ENCODE measurements at places on chromosomes 13 and 19.

GRCh38 chr13:79846386-79846785, 365.4 kb downstream of the NDFIP2 start:
- no peak for DNase-seq

- no peak for DNase-seq
Measured at GRCh38 chr19:33813391-33814101, 16.9 kb downstream of the KCTD15 start.

- DNase-seq, result no peak
Measured at GRCh38 chr13:95822303-95822702, 145.4 kb downstream of the DNAJC3 start.

- DNase-seq, result no peak
Measured at GRCh38 chr13:101792189-101792588, 339.7 kb downstream of the ITGBL1 start.

- no peak for DNase-seq
Measured at GRCh38 chr13:33037673-33038072, 21.4 kb downstream of the KL start.

DNA sequence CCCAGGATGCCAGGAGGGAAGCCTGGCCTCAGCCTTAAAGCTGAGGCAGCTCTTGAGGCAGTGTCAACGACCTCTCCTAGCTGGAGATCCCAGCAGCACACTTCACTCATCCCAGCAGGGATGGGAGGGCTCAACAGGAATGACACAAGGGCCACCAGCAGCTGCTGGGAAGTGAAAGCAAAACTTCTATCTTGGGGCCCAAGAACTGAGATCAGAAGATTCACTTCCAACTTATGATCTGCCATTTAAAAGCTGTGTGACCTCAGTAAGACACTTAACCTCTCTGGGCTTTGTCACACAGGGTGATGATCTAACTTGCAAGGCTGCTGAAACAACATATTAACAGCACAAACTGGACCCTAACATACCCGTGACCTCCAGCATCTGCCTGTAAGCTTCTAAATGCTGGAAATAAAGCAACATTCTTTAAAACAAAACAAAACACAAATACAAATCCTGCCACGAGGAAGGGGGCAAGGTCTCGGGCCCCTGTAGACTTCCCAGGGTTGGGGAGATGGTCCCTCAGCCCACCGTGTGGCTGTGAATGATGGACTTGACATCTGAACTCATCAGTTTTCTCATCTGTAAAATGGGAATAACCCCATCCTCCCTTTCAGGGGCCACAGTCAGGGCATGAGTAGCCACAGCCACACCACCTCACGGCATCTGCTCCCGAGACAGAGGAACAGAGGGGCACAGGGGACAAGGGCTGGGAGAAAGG, 22.7 kb downstream of the ELL start:
- DNase-seq, result no peak

DNA sequence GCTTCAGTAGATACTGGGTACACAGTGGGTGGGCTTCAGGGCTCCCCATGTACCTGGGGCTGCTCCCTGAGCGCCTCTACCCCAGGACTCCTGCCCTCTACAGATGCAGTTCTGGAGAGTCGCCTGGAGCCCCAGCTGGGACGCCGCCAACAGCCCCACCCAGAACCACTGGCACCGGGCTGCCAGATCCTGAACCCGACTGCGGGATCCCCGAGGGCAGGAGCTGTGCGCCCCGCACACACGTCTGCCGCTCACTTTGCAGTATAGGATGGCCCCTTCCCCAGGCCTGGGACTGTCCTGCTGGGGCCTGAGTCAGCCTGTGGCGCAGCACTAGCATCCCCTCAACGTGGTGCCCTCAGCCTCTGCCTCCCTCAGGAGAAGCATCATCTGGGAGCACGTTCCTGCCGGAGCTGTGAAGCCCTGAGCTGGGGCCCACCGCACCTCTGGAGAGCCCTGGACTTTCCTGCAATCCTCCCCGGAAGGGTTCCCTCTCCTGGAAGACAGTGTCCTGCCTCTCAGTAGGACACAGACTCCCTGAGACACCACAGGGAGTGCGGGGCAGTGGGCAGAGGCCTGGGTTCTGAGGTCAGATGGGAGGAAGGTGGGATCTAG, 3.7 kb downstream of the REXO1 start:
- DNase-seq, result no peak

DNA sequence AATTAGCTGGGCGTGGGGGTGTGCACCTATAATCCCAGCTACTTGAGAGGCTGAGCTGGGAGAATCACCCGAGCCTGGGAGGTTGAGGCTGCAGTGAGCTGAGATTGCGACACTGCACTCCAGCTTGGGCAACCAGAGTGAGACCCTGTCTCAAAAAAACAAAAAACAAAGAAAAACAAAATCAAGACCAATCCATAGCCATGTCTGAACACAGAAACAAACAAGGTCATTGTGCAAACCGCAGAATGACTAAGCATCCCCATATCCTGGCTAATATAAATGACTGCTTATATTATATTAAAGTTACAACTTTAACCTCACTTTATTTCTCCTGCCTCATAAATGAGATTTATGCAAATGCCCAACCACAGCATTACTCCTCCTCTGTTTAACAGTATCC, 2.3 kb upstream of the LYPD3 start:
- DNase-seq, result no peak

- DNase-seq, result no peak
Measured at GRCh38 chr19:36149673-36150406, 2.4 kb downstream of the COX7A1 start.

DNA sequence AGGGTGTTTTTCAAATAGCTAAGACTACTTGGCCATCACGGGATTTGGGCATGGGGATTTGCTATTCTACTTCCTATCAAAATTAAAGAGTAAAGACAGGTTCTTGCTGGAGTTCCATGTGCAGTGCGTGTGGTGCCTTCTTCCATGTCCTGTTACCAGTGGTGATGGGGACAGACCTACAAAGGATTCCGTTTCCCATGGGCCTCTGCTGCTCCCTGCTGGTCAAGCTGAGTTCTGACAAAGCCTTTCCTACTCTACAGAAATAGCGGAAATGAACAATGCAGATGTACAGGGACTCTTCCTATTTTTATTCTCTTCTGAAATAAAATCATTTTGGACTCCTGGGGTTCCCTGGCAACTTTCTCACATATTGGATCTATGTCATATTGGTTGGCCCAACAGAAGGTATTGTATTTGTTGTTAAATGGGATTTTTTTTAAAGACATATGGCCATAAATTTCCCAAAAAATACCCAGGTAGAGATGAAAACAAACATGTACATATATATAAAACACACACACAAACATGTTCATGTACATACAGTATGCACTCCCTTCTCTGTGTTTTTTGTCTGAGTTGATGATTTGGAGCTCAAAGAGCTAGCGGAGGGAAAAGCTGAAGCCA, 90.5 kb upstream of the SLC15A1 start:
- peak; percentile 52 for DNase-seq

DNA sequence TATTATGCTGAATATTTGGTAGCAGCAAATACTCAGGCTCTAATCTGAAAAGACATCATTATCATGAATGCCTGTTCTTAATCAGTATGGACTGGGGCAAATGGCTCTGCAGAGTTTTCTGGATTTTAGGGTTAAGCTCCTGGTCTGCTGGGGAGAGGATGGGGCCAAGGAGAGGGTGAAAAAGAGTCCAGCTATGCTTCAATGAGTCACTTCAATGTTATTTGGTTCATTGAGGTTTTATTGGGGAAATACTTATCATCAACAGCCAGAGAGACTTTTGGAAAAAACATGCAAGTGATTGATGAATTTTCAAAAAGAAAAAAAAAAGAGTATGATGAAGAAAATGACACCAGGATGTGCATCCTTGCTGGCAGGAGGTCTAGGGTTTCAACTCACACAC, 278.3 kb downstream of the UQCRFS1 start:
- no peak for DNase-seq

DNA sequence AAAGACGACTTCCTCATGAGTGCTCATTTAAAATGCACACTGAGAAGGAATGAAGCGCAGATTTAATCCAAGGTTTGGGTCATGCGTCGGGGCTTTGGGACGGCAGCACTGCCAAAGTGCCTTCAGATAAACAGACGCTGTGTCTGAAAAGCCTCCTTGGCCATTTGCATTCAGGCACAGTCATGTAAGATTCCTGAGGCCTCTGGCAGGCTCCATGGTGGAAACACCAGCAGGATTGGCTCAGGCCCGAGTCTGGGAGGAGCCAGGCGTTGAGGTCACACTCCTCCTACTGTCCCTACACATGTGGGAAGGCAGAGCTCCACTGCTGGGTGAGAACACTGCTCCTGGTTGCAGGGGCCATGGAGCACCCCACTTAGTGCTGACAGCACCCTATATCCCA, 113.3 kb upstream of the KL start:
- DNase-seq, result no peak

- no peak for DNase-seq
Measured at GRCh38 chr19:47494729-47495128, 10.7 kb upstream of the KPTN start.

GRCh38 chr19:8261347-8261746, 46.8 kb downstream of the CD320 start:
- no peak for DNase-seq

DNA sequence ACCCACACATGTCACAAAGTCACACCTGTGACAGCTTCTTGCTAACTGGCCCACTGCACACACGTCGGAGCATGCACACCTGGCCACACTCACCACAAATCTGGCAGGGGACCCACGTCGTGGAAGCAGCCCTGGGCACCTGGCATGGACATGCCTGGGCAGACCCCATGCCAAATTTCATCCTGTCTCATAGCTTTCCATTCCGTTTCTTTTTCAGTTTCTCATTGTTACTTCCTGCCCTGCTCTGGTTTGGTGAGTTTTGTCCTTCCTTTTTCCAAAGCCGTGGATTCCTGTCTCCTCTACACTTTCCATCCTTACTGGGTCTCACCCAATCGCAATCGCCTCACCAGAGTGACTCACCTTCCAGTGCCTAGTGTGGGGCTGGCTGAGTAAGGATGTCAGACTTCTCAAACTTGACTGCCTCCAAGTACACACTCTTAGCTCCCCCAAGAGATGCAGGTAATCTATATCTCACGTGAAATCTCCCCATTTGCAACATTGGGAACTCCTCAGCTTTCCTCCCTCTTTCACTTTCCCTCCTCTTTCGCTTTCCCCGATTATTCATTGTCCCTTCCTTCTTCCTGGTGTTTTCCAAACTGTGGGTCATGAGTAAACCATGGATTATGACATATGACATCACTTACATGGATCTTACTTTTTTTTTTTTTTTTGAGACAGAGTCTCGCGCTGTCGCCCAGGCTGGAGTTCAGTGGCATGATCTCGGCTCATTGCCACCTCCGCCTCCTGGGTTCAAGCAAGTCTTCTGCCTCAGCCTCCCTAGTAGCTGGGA, 1.6 kb upstream of the BBC3 start:
- DNase-seq, result no peak

DNA sequence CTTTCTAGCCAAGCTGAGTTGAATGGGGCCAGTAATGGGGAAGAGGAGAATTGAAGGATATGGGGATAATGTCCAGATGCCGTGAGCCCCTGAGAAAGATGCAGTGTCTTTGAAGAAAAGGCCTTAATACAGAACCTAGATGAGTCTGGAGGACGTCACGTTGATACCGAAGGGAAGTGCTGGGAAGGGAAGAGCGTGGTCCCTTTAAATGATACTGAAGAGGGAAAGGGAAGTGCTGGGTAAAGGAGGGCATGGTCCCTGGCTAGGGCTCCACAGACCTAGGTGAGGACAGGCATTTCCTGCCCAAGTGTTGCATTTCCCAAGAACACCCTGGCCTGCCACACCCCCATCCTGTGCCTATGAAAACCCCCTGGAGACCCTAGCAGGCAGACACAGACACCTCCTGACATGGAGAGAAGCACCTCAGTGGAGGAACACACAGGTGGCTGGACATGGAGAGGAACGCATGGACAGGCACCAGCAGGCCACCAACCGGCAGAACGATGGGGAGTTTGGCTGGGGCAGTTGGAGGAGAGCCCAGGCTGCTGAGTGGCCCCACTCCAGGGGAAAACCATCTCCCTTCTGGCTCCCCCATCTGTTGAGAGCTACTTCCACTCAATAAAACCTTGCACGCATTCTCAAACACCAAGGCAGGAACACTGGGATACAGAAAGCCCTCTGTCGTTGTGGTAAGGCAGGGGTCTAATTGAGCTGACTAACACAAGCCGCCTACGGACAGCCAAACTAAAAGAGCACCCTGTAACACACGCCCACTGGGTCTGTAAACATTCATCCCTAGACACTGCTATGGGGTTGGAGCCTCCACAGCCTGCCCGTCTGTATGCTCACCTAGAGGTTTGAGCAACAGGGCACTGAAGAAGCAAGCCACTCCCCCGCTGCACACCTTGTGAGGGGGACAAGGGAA, 34.9 kb upstream of the POMP start:
- DNase-seq, result no peak

DNA sequence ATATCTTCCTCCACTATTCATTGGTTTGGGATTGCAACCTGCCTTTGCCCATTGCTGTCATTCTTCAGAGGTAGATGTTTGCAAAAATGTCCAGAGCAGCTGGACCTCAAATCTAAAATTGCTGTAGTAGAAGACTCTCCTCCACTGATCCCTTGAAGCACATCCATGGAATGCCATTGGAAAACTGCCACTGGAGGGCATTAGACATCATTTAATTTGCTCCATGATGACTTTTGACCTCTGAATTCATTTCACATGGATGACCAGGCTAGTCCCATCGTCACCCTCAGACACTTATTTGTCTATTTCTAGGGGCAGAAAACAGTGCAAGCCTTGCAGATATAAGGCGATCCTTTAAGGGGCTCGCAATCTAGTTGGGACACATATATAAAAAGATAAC, 33.9 kb upstream of the FLT1 start:
- no peak for DNase-seq

- no peak for DNase-seq
Measured at GRCh38 chr19:52679598-52679997, 41.4 kb upstream of the ZNF83 start.

GRCh38 chr13:91398413-91399188, at the start of gene GPC5:
GPC5 (plus strand) TSS chr13:91398621.
- DNase-seq, result peak; percentile 68

- DNase-seq, result no peak
Measured at GRCh38 chr19:33150852-33151518, 19.1 kb downstream of the WDR88 start.

DNA sequence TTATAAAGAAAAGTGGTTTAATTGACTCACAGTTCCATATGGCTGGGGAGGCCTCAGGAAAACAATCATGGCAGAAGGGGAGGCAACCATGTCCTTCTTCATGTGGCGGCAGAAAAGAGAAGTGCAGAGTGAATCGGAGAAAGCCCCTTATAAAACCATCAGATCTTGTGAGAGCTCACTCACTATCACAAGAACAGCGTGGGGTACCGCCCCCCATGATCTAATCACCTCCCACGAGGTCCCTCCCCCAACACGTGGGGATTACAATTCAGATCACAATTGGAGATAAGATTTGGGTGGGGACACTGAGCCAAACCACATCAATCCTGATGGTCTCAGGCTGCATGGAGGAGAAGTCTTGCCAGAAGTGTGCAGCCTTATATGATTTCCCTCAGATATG, 26.0 kb downstream of the TM9SF2 start:
- DNase-seq, result no peak
